ENCODE measurements at places on chromosomes 13 and 19. TPM values are rescaled to one million over a fixed set of nuclear protein-coding genes. Genes with fewer than 3 reads are reported as not detected.

DNA sequence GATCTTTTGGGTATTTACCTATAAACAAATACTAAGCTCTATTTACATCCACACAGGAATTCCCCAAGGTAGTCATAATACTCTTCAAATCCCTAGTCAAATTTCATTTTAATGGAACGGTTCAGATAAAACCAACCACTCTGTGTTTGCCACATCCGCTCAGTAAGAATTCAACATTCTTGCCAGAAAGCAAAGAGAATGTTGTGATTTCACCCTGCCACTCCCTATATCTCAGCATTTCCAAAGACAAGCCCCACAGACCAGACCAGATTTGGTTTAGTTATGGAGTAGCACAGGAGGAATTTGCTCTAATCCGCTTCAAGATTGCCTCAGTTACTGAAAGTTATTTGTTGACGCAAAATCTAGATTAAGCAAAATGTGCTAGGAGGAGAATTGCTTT, 105.6 kb upstream of the SERP2 start:
- no peak for DNase-seq

The SLC10A2 gene
- not detected for total RNA-seq

GRCh38 chr13:112348642-112349345, 27.4 kb upstream of the SPACA7 start:
- no peak for DNase-seq

The CBY2 gene
- not detected for total RNA-seq

DNA sequence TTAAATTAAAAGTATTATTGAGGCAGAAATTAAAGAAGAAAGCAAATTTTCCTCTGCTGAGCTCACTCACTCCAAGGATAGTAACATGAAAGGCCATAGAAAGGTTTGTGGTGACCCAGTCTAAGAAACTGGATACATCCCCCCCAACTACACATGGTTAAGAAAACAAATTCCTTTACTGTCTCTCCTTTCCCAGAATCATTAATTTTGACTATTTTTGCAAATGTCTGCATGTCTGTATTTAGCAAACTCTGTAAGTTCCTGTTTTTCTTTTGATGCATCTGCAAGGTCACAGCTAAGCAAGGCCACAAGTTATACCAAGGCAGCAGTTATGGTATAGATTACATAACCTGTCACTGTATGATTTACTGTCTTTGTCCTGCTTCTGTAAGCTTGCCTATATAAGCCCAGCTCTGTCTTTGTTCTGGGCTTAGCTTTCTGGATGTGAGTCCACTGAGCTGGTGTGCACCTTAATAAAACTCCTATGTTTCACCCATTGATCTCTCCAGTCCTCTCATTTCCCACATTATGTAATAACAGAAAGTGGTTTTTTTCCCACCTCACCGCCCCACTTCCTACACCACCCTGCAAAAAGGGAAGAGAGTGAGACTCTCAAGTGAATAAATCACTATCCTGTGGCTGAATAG, 8.5 kb upstream of the ZNF83 start:
- DNase-seq = no peak

The VSTM2B gene
- not detected for total RNA-seq

The C19orf38 gene
- total RNA-seq = 1.2 TPM

The NXNL1 gene
- total RNA-seq = not detected

DNA sequence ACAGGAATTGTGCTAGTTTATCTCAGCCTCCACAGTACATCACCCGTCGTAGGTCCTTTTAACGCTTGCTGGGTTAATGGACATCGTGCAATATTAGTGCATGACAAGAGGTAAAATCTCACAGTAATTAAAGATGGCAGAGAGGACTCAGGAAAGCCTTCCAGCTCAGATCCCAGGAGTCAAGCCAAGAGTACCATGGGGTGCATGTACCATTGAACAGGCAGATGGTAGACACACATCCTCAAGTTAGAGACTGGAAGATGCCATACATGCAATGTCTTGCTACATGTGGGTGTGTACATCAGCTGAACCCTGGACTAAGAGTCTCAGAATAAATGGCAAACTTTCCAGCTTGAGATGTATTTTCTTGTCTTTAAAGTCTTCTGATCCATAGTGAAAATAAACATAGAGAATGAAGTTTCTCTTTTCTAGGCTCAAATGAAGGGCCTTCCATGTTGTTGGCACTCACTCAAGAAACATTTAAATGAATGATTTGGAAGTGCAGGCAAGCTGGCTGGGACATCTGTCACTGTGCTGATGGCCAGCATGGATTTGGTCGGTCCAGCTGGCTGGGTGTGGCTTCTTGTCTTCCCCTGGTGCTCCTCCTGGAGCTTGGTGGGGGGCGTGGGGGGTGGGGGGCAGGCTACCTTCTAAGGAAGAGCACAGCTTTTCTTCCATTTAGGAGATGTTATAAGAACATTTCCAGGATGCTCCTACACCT, 290.9 kb upstream of the MAB21L1 start:
- DNase-seq = no peak

Data from activated CD8-positive, alpha-beta T cell treated with anti-CD3 and anti-CD28 coated beads for 36 hours (primary cell).